C1 segment of cervical spinal cord (tissue), 14 donors: ENCODE measurements at places on chromosomes 4 and X.
A peak's percentile ranks its signal among the peaks of the same experiment; 100 is the strongest.

DNA sequence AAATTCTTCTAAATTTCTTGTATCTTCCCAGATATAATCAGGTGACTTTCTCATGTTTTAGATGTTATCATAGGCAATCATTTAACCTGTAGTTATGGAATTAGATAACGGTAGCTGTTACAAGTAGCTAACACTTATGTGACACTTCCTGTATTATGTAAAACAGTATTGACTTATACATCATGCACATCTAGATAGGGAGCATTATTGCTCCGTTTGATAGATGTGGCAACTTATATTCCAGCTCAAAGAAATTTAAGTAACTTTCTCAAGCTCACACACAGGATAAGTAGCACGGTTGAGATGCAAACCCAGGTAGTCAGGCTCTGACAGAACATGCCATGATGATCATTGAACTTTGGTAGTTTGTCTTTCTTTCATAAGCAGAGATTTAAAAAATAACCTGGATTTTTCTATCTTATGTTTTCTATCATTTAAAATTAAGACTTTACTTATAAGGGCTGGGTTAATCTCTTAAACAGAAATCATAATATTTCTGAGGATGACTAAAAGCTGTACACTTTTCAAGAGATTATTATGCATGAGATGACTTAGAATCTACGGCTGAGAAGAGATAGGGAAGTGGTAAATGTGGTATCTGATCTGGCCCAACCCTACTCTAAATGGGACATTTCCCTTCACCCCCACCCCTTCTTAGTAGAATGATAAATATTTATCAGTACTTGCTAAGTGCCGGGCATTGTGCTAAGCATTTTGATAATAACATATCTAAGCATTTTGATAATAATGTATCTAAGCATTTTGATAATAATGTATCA, 69.1 kb upstream of the HPGD start:
- DNase-seq = no peak

DNA sequence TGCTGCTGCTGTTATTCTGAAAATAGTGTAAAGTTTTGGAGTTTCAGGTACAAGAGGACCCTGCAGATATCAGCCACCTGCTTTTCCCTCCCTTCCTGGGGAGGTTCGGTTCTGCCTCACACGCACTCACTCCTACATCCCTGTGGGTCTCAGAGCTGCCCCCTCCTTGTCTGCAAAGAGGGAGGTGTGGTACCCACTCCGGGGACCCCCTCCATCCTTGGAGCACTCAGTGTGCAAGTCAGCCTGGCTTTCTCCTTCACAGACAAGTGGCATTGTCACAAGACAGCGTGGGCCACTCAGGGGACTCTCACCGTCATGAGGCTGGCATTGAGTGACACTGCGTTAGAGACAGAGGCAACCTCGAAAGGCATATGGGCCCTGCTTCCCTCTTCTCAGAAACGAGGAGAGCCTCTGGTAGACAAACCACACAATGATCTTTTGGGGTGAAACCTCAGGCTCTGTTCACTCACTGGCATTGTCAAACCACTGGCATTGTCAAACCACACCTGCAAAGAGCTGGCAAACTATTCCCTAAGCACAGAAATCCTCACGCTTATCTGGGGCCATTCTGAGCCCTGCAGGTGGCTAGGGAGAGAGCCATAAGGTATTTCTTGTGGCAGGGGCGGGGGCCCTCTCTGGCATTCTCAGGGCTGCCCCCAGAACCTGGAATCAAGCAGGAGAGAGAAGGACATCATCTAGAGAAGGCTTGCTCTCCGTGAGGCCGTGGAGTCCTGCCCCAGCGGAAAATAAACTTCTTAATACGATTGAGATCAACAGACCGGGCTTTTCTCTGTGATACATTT, 285.0 kb downstream of the SHOX start:
- no peak for DNase-seq

- no peak for DNase-seq
Measured at GRCh38 chr4:48196758-48197504, 62.9 kb upstream of the TXK start.

DNA sequence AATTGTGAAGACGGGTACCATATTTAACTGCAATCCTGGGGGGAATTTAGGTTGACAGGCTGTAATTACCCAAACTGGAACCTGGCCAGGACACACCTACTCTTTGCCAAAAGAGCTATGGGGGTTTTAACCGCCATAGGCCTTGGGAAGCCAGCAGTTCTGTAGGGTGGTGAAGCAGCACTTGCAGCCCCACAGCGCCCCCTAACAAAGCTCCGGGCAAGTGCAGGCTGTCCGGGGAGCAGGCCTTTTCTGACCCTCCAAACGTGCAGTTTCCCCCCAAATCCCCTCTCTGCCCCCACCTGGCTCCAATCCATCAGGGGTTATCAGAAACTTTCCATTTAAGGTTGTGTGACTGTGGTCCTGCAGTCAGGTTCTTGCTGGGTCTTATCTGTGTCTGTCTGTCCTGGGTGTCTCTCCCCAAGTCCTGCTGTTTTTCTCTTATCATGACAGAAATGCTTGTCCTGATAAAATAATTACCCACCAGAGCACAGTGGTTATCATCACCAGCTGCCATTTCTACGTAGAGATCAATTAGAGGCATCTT, 350.9 kb downstream of the MID1IP1 start:
- DNase-seq = no peak

DNA sequence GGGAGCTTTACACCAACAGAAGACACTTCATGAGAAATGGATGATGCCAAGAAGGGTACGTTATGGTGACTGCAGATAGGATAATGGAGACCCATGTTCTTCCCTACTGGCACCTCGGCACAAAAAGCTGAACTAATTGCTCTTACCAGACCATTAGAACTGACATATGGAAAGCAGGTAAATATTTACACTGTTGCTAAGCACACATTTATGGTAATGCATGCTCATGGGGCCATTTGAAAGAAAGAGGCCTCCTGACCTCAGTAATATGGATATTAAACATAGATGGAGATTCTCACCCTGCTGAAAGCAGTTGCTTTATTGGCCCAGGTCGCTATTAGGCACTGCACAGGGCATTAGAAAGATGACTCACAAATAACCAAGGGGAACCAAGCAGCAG, 1759.6 kb downstream of the C4orf33 start:
- no peak for DNase-seq

DNA sequence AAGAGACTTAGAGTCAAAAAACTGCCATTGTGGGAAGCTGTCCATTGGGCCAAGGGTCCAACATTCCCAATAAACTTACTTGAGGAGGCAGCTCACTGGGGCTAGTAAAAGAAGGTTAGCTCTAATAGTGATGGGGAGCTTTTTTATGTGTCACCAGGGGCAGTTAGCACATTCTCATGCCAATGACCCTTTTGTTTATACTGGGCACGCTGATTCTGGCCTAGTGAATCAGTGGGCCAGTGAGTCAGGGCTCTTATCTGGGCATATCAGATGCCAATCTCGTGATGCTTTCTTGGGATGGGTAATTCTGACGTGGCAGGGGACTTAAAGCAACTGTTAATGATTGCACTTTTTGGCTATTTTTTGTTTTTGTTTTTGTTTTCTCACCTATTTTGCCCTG, 27.8 kb downstream of the TCEAL1 start:
- DNase-seq = no peak

DNA sequence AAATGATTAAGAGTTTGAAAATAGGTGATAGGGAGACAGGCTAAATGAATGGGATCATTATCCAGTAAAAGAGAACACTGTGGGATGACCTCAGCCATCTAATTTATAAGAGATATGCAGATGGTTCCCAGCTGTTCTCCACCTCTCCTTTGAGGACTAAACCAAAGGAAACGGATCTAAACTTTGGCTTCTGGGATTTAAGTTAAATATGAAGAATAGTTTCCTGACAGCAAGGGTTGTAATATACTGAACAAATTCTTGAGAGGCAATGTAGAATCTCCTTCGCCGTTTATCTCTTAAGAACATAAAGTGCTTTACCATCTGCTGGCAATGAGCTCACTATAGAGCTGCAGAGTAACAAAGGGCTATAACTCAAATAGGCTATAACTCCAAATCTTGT, 35.4 kb upstream of the HPGDS start:
- DNase-seq = no peak

- DNase-seq = no peak
Measured at GRCh38 chr4:38670939-38671591, 7.1 kb downstream of the KLF3 start.

DNA sequence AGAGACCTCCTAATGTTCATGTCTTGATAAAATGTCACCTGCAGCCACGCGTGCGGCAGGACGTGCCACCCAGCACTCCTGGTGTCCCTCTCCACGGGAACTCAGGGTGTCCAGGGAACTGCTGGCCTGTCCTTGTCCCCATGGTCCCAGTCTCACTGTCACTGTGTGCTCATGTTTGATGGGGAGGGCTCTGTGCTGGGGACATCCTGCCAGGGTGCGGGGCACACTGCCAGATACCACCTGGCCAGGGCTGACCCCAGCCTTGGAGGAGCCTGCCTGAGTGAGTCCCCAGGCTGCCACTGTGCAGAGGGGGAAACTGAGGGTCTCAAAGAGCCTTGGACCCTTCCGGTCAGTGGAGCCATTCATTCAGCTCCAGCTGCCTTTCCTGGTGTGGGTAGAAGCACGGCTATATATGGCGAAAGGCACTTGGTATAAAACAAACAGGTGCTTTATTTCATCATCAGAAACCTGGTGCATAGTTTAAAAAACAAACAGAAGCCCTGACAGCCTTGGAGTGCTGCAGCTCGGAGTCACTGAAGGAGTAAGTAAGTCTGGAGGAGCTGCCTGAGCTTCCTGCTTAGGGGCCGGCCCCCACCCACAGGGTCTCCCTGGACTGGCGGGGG, 33.0 kb downstream of the NOP14 start:
- DNase-seq = no peak

DNA sequence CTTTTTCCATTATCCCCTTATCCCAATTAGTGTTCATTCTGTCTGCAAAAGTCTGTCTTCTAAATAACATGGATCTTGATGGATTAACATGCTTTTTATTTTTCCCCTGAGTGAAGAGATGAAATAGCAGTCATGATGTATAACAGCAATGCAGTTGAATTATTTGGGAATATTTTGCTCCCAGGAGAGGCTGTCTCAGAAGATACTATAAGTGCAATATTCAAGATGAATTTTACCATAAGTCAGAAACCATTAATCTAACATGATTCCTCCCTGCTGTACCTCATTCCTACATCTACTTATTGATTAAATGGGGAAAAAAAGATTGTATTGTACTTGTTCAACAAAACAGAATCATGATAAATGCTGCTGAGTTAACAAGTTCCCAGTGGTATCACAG, 233.2 kb upstream of the KCNIP4 start:
- DNase-seq = no peak

- DNase-seq = no peak
Measured at GRCh38 chr4:140256335-140256734, 102.4 kb upstream of the MAML3 start.

GRCh38 chr4:6775746-6776145, 6.8 kb upstream of the KIAA0232 start:
- DNase-seq = no peak

- DNase-seq = no peak
Measured at GRCh38 chr4:138209094-138209493, 33.1 kb downstream of the SLC7A11 start.

GRCh38 chr4:7767966-7768365, 171.7 kb downstream of the AFAP1 start:
- DNase-seq = no peak

- DNase-seq = no peak
Measured at GRCh38 chr4:38056011-38056685, 96.0 kb downstream of the PTTG2 start.

GRCh38 chrX:318739-319578, at the start of gene GTPBP6:
TSS of gene GTPBP6 (minus strand) at chrX:318796. CDS start at chrX:318787, 9 bp downstream.
- DNase-seq = no peak

DNA sequence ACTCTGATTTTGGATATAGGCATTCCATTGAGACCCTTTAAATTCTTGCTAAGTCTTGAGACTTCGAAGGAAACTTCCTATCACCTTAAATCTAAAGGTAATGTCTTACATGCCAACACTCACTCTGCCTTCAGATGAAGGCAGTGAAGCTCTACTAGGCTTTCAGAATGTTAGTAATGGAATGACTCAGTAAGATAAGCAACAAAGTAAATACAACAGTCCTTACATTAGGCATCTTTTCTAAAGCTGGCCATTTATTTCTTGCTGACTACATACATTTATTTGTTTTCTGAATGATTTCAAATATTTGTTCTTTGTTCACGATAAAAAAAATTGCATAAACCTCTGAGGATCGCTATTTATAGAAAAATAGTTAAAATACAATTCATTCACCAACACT, 43.5 kb downstream of the ASIC5 start:
- no peak for DNase-seq

DNA sequence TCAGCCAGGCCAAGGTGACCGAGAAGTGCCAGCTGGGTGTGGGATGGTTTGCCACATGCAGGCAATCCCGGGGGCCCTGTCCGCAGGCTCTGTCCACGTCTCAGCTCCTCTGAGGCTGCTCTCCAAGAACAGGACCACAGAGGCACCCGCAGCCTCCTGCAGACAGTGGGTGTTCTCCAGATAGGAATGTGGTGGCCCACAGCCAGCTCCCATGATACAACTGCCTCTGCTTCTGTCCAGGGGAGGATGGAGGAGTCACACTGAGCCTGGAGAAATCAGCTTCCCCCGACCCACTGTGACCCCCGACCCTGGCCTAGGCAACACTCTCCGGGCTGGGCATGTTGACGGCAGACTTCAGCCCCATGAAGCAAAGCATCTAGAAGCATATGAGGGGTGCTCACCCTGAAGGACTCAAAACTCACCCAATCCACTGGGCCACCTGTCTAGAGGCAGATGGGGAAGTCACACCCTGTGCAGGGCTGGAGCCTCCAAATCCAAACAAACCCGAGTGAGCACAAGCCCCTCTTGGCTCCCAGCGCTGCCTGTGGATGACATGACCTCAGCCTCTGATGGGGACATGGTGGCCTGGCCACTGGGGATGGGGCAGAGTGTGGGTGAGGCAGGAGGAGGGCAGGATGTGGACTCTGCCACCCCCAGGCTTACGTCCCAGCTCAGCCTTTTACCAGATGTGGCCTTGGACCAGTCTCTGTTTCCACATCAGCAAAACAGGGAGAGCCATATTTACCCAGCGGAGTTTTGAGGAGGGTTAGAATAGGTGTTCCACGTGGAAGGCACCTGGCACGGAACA, 102.3 kb downstream of the PSAPL1 start:
- DNase-seq = no peak

- peak; percentile 2 for DNase-seq
Measured at GRCh38 chr4:114180481-114180880, 201.0 kb upstream of the ARSJ start.

GRCh38 chr4:3420606-3420955, 21.2 kb upstream of the HGFAC start:
- no peak for DNase-seq

GRCh38 chr4:30610361-30610760, 109.8 kb upstream of the PCDH7 start:
- no peak for DNase-seq

- DNase-seq = no peak
Measured at GRCh38 chrX:18065956-18066355, 154.7 kb downstream of the BEND2 start.

- DNase-seq = no peak
Measured at GRCh38 chrX:7127056-7127455, 20.5 kb upstream of the STS start.

GRCh38 chrX:85922821-85923220, 124.5 kb downstream of the CHM start:
- DNase-seq = no peak

GRCh38 chr4:172692701-172693100, 475.9 kb upstream of the GALNT7 start:
- no peak for DNase-seq
